ENCODE measurements at places on chromosomes 4 and X.

DNA sequence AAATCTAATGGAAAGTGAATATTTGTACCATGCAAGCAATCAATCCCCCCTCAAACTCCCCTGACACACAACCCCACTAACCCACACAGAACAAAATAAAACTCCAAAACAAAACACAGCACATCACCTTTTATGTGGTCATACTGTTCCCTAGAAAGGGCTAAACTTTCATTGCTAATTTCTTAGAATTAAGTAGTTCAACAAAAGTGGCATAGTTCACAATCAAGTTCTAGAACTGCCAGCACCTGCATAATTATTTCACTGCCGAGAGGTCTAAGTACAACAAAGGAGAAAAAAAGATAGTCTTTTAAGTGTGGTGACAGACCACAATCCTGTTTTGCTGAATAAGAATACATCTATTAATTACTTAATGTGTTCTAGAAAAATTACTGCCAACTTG is 58.8 kb downstream of the AMMECR1 start:
- no peaks in the 10 kb centered on the region for H3K36me3 ChIP-seq
- H3K27me3 ChIP-seq, result no peaks in the 10 kb centered on the region
- H3K4me1 ChIP-seq, result no peaks in the 10 kb centered on the region
- no peak overlapping the region for H3K27ac ChIP-seq

- H3K36me3 ChIP-seq, result no peaks in the 10 kb centered on the region
- peak within 1 kb of the TSS; percentile 68 for H3K4me3 ChIP-seq
- no peaks in the 10 kb centered on the region for H3K4me1 ChIP-seq
- peak within 1 kb of the TSS; percentile 38 for H3K27ac ChIP-seq
- peak; percentile 75 for DNase-seq
- no peaks in the 10 kb centered on the region for H3K27me3 ChIP-seq
These were observed at the start of gene SPIN3 for GRCh38 chrX:56995271-56995994. TSS of gene SPIN3 (minus strand) at chrX:56995541. CDS start at chrX:56994947, 594 bp downstream.

GRCh38 chr4:159205466-159205865 is 102.6 kb downstream of the RAPGEF2 start:
- no peak overlapping the region for H3K4me3 ChIP-seq
- no peak overlapping the region for H3K27ac ChIP-seq
- DNase-seq, result no peak
- no peaks in the 10 kb centered on the region for H3K27me3 ChIP-seq
- no peaks in the 10 kb centered on the region for H3K36me3 ChIP-seq
- peaks cover 5% of the 10 kb centered on the region for H3K4me1 ChIP-seq

GRCh38 chr4:147864607-147865006 is 132.7 kb downstream of the ARHGAP10 start:
- peaks cover 14% of the 10 kb centered on the region for H3K4me1 ChIP-seq
- H3K4me3 ChIP-seq, result no peak overlapping the region
- H3K36me3 ChIP-seq, result peaks cover 5% of the 10 kb centered on the region
- DNase-seq, result peak; percentile 18
- H3K27ac ChIP-seq, result no peak overlapping the region

DNA sequence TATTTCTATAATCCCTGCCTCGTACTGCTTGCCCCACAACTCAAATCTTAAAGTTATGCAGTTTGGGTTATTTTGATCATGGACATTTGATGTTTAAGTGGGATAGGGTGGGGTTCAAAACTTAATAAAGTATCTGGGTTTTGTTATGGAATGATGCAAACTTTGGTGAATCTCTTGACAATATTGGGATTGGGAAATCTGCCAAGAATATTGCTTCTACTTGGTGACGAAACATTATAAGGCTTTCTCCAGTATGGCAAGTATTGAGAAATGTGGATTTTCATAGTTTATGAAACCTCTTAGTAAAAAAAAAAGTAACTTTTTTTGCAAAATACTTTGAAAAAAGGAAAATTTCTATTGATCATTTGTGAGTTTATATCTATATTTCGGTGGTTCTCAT is 130.8 kb upstream of the SFRP2 start:
- H3K36me3 ChIP-seq, result no peaks in the 10 kb centered on the region
- H3K27ac ChIP-seq, result no peak overlapping the region
- DNase-seq, result peak; percentile 19
- no peak overlapping the region for H3K4me3 ChIP-seq
- no peaks in the 10 kb centered on the region for H3K27me3 ChIP-seq
- H3K4me1 ChIP-seq, result no peaks in the 10 kb centered on the region

GRCh38 chrX:154458116-154458953 is at the start of gene PLXNA3:
TSS of gene PLXNA3 (plus strand) at chrX:154458281. CDS start at chrX:154460184, 1,903 bp downstream.
- peak; percentile 30 for DNase-seq
- peaks cover 9% of the 10 kb centered on the region for H3K36me3 ChIP-seq
- H3K27me3 ChIP-seq, result no peaks in the 10 kb centered on the region

GRCh38 chrX:9072281-9072680 is 38.4 kb upstream of the FAM9B start:
- no peak for DNase-seq
- no peaks in the 10 kb centered on the region for H3K27me3 ChIP-seq
- no peaks in the 10 kb centered on the region for H3K4me1 ChIP-seq
- no peak overlapping the region for H3K27ac ChIP-seq
- no peaks in the 10 kb centered on the region for H3K36me3 ChIP-seq
- H3K4me3 ChIP-seq, result no peak overlapping the region

GRCh38 chrX:96833333-96833732 is 50.4 kb upstream of the RPA4 start:
- H3K4me3 ChIP-seq, result no peak overlapping the region
- H3K27me3 ChIP-seq, result no peaks in the 10 kb centered on the region
- no peak for DNase-seq
- H3K4me1 ChIP-seq, result no peaks in the 10 kb centered on the region
- H3K36me3 ChIP-seq, result no peaks in the 10 kb centered on the region

DNA sequence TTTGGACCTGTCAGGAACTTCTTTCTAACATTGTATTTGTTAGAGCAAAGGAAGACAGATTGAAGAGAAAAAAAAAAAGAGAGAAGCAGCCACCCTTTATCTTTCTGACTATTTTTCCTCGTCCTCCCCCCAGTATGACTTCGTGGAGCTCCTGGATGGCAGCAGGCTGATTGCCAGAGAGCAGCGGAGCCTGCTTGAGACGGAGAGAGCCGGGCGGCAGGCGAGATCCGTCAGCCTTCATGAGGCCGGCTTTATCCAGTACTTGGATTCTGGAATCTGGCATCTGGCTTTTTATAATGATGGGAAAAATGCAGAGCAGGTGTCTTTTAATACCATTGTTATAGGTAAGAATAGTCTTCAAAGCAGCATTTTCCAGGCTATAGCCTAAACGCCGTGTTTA is 237.7 kb downstream of the DCTD start:
- no peak for DNase-seq
- no peaks in the 10 kb centered on the region for H3K27me3 ChIP-seq
- H3K4me1 ChIP-seq, result no peaks in the 10 kb centered on the region
- H3K36me3 ChIP-seq, result no peaks in the 10 kb centered on the region
- no peak overlapping the region for H3K4me3 ChIP-seq

GRCh38 chr4:6206771-6207290 is 6.5 kb upstream of the JAKMIP1 start:
- H3K4me1 ChIP-seq, result no peaks in the 10 kb centered on the region
- no peak for DNase-seq
- no peak overlapping the region for H3K4me3 ChIP-seq
- no peaks in the 10 kb centered on the region for H3K36me3 ChIP-seq
- H3K27ac ChIP-seq, result no peak overlapping the region
- H3K27me3 ChIP-seq, result no peaks in the 10 kb centered on the region

- no peaks in the 10 kb centered on the region for H3K27me3 ChIP-seq
- peak; percentile 21 for DNase-seq
- no peaks in the 10 kb centered on the region for H3K4me1 ChIP-seq
- H3K27ac ChIP-seq, result no peak overlapping the region
These were observed 231.7 kb downstream of the HS3ST1 start for GRCh38 chr4:11196927-11197522.

GRCh38 chr4:139015948-139016471 is 429 bp downstream of the NOCT start:
- no peaks in the 10 kb centered on the region for H3K36me3 ChIP-seq
- H3K4me3 ChIP-seq, result peak overlapping the region; percentile 85
- peak overlapping the region; percentile 96 for H3K27ac ChIP-seq

GRCh38 chrX:70313503-70313902 is 23.6 kb downstream of the KIF4A start:
- peak; percentile 77 for DNase-seq
- H3K27ac ChIP-seq, result no peak overlapping the region
- H3K4me1 ChIP-seq, result no peaks in the 10 kb centered on the region
- no peaks in the 10 kb centered on the region for H3K27me3 ChIP-seq
- no peak overlapping the region for H3K4me3 ChIP-seq

All from fibroblast of lung (primary cell).